ENCODE measurements at places on chromosomes 7 and 10.

- no peak for DNase-seq
Measured at GRCh38 chr7:19080093-19080492, 37.3 kb downstream of the TWIST1 start.

DNA sequence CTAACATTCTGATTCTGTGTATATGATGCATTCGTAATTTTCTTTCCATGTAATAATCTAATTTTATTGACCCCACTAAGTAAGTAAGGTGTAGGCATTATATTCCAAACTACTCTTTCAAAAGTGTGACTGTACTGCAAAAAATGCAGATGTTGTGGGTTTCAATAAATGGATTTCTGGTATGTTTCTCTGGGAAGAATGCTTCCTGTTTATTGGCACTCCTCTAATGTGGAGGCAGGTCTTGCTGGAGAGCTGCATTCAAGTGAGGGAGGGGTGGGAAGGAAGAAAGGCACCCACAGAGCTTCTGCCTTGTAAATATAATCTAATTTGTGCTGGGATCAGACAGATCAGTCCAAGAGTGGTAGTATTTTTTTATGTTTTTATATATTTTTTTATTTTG is 23.9 kb downstream of the ST7 start:
- DNase-seq, result no peak

DNA sequence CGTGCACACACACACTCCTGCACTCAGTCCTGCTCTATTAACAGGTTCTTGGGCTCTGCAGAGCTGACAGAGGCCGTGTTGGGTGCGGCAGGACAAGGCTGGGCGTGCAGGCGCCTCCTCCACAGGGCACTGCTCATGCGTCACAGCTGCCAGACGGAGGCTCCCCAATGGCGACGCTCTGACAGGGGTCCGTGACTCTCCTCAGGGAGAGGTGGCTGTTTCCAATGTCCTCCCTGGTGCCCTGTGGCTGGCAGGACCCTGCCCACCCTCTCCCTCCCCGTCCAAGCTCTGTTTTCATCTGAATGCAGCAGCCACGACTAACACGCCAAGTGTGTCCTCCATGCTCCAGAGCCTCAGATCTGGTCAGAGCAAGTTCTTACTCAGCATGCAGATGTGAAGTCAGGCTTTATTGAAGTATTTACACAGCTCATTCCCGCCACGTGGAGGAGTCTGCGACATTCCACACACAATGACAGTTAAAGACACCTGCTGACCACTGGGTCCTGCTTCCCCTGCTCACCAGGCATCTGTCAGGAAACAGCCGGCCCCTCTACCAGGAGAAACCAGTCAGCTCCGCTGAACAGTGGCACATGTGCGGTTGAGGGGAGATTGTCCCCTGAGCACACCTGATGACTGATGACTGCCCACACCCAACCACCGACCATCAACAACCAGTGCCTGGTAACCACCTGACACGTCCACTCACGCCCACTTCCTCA is 116.7 kb downstream of the VIPR2 start:
- no peak for DNase-seq

- DNase-seq, result no peak
Measured at GRCh38 chr10:43192884-43193283, 54.6 kb downstream of the CSGALNACT2 start.

DNA sequence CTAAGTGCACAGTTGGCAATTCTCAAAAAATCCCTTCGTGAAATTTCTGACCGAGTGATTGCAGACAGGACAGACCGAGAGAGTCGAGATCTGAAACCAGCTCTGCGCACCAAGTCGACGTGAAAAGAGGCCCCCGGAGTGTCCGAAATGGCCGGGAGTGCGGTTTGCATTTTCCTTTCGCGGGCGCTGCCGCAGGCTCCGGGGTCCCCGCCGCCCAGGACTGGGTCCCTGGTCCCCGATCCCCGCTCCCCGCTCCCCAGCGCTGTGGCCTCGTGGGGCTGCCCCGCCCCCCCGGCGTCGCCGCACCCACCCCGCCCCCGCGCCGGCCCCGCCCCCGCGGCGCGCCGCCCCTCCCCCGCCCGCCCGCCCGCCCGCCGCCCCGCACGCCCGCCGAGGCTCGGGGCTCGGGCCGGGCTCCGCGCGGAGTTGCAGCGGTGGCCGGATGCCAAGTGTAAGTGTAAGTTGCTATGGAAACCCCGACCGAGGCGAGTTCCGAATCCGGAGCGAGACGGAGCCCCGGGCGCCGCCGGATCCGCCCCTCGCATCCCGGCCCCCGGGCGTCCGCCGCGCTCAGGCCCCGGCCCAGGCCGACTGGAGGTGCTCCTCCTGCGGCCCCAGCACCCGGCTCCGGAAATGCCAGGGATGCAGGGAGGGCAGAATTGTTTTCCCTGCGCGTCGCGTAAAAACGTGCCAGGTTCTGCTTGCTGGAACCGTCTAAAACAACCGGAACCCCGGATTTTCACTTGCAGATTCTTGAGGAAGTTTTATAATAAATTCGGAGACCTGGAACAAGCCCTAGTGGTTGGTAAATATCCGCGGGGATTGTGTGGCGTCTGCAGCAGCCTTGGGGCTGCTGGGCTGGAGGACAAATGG is 4.6 kb downstream of the BMI1 start:
- peak; percentile 72 for DNase-seq

- DNase-seq, result no peak
Measured at GRCh38 chr10:113519681-113520115, 33.2 kb upstream of the HABP2 start.

GRCh38 chr10:103663802-103664201 is 170.3 kb downstream of the NEURL1 start:
- DNase-seq, result no peak

DNA sequence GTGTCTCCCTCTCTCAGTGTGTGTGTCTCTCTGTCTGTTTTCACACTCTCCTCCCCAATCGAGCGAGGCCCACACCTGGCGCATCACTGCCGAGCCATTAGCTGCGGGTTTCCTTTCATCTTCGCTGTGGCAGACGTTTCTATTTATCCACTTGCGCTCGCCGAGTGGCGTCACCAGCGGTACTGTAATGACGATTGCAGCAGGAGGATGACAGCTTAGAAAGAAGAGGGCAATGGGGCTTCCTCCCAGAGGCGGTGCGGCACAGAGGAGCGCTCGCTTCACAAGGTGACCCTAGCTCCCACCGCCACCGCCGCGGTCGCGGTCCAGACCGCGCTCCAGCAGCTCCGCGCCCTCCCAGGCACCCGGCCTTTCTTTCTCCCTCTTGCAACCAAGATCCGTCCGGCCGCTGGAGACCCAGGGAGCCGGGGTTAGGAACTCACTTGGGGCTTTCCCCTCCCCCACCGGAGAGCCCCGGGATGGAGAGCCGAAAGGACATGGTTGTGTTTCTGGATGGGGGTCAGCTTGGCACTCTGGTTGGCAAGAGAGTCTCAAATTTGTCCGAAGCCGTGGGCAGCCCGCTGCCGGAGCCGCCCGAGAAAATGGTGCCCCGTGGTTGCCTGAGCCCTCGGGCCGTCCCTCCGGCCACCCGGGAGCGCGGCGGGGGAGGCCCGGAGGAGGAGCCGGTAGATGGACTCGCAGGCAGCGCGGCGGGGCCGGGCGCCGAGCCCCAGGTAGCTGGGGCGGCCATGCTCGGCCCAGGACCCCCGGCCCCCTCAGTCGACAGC is at the start of gene EVX1:
Gene EVX1, plus strand, starts transcription at position 248 of the 785 bp plus-strand sequence. Its CDS starts 229 bp downstream, at position 477.
- no peak for DNase-seq

GRCh38 chr10:34098821-34099567 is 716.1 kb downstream of the PARD3 start:
- DNase-seq, result no peak

- no peak for DNase-seq
Measured at GRCh38 chr7:2845034-2845592, 1.0 kb upstream of the GNA12 start.

All from stimulated activated CD4-positive, alpha-beta T cell treated with anti-CD3 and anti-CD28 coated beads, Interleukin-2, amount 100 ng/mL, for 24 hours (primary cell).